Spinal cord (tissue), 10 donors: ENCODE measurements at places on chromosomes 2 and 18. TPM values are rescaled to one million over a fixed set of nuclear protein-coding genes. Genes with fewer than 3 reads are reported as not detected.

DNA sequence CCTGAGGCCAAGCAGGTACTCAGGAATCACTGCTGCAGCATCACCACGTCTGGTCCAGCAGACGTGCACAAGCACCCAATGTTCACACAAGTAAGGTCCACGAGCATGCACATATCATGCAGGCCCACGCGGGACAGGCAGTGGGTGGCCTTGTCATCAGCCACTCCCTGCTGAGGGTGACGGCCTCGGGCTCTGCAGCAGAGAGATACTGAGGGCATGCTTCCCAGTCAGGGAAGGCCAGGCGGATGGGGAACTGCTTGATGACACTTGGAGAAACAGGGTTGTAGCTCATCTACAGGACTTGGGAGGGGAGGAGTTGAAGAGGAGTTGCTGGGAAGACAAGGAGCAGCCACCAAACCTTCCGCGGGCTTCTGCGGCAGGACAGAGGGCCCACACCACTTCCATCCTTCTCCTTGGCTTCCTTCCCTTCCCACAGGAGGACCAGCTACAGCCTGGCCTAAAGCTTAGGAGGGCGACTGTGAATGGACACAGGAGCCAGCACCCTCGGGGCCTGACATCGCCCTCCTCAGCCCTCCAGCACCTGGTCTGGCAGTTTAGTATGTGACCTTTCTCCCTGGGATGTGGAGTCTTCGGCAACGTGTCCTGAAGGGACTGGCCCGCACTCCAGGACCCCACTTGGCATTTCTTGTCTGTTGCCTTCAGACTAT lies 15.2 kb downstream of the MFSD2B start:
- no peaks in the 10 kb centered on the region for H3K27me3 ChIP-seq

- no peak overlapping the region for H3K4me3 ChIP-seq
- no peak overlapping the region for H3K27ac ChIP-seq
- no peaks in the 10 kb centered on the region for H3K27me3 ChIP-seq
- no peaks in the 10 kb centered on the region for H3K4me1 ChIP-seq
- H3K36me3 ChIP-seq, result no peaks in the 10 kb centered on the region
Observed at GRCh38 chr2:68845043-68845442, 26.2 kb downstream of the BMP10 start.

- no peak for DNase-seq
- no peak overlapping the region for H3K4me3 ChIP-seq
- H3K4me1 ChIP-seq, result peaks cover 3% of the 10 kb centered on the region
- no peaks in the 10 kb centered on the region for H3K36me3 ChIP-seq
- H3K27me3 ChIP-seq, result no peaks in the 10 kb centered on the region
Observed at GRCh38 chr2:126858013-126858412, 40.7 kb upstream of the TEX51 start.

DNA sequence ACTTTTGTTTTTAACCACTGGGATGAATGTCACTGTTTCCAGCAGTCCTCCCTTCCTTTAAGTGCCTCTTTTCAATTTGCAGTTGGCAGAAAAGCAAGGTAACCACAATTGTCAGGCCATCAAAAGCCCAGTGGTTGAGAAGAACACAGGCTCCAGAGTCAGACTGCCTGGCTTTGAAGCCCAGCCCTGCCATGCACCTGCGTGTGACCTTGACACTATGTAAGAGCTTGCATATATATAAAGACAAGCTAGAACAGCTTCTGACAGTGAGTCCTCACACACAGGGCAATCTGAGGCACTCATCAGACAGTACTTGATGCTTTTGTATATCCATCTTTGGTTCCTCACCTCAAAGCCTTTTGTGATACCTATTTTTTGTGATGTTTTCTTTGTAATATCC lies 11.0 kb downstream of the CCBE1 start:
- H3K27ac ChIP-seq, result no peak overlapping the region
- no peak overlapping the region for H3K4me3 ChIP-seq

DNA sequence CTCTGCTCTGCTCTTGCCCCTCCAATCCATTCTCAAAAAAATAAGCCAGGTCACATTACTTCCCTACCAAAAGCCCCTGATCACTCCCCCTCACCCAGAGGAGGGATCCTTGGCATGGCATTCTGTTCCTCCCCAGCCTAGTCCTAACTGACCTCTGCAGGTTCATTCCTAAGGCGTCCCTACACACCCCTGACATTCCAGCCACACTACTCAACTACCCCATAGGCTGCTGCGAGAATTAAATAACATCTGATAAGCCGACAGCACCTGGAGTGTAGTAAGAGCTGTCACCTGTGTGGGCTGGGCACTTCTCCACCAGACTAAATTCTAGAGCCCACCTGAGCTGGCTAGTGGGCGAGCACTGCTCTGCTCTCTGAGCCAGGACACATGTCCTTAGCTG lies 44.7 kb upstream of the SLC1A4 start:
- H3K27me3 ChIP-seq, result peaks cover 2% of the 10 kb centered on the region
- no peaks in the 10 kb centered on the region for H3K36me3 ChIP-seq
- H3K4me3 ChIP-seq, result no peak overlapping the region
- DNase-seq, result no peak
- H3K27ac ChIP-seq, result no peak overlapping the region

GRCh38 chr2:27099334-27099955 lies 12.9 kb downstream of the KHK start:
- H3K4me1 ChIP-seq, result peaks cover 13% of the 10 kb centered on the region
- no peak overlapping the region for H3K27ac ChIP-seq
- no peaks in the 10 kb centered on the region for H3K27me3 ChIP-seq
- no peak for DNase-seq
- peaks cover 44% of the 10 kb centered on the region for H3K36me3 ChIP-seq

DNA sequence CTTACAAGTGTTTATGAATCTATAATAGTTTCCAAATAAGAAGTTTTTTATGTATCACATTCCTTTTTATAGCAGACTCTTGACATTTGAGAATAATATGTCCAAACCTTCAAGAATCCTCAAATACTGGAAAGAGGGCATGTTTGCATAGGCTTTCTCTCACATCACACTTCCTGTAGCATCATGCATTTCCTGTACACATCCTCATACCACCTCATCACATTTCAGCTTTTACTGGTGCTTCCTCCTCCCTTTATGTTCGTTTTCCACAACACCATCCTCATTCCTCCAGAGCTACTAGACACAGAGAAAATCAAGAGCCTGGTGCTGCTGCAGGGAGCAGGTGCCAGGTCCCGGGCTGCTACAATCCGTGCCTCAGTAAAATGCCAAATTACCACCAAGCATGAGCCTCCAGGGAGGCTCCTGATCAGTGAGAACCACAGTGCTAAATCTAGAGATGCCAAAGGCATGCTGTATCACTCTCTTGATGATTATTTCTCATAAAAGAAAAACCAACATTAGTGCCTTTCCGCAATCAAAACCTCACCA lies 137.7 kb upstream of the CYP1B1 start:
- no peaks in the 10 kb centered on the region for H3K27me3 ChIP-seq
- peaks cover 9% of the 10 kb centered on the region for H3K4me1 ChIP-seq
- H3K27ac ChIP-seq, result no peak overlapping the region
- DNase-seq, result no peak
- H3K36me3 ChIP-seq, result no peaks in the 10 kb centered on the region

GRCh38 chr2:6946722-6947121 lies 29.5 kb downstream of the RNF144A start:
- H3K36me3 ChIP-seq, result peaks cover 32% of the 10 kb centered on the region
- H3K4me1 ChIP-seq, result no peaks in the 10 kb centered on the region
- DNase-seq, result no peak
- H3K27me3 ChIP-seq, result no peaks in the 10 kb centered on the region
- no peak overlapping the region for H3K4me3 ChIP-seq

- no peaks in the 10 kb centered on the region for H3K27me3 ChIP-seq
- DNase-seq, result no peak
- H3K27ac ChIP-seq, result no peak overlapping the region
- H3K4me1 ChIP-seq, result no peaks in the 10 kb centered on the region
- H3K4me3 ChIP-seq, result no peak overlapping the region
Observed at GRCh38 chr2:98842136-98842535, 93.9 kb downstream of the CRACDL start.

DNA sequence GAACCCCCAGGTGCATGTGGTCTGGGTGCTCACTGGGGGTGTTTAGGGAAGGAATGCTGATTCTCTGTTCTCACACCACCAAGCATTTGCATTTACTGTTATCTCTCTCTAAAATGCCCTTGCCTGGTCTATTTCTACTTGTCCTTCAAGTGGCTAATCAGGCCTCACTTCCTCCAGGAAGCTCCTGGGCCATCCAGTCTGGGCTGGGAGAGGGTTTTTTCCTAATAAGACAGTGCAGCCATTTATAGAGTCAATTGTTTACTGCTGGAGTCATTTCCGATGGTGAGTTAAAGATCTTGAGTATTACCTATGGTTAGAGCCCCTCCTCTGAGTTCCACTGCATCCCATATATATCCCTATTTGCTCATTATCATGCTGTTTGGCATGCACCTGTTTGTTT lies 25.2 kb upstream of the ITGA6 start:
- no peaks in the 10 kb centered on the region for H3K36me3 ChIP-seq
- H3K27me3 ChIP-seq, result no peaks in the 10 kb centered on the region
- no peak for DNase-seq

DNA sequence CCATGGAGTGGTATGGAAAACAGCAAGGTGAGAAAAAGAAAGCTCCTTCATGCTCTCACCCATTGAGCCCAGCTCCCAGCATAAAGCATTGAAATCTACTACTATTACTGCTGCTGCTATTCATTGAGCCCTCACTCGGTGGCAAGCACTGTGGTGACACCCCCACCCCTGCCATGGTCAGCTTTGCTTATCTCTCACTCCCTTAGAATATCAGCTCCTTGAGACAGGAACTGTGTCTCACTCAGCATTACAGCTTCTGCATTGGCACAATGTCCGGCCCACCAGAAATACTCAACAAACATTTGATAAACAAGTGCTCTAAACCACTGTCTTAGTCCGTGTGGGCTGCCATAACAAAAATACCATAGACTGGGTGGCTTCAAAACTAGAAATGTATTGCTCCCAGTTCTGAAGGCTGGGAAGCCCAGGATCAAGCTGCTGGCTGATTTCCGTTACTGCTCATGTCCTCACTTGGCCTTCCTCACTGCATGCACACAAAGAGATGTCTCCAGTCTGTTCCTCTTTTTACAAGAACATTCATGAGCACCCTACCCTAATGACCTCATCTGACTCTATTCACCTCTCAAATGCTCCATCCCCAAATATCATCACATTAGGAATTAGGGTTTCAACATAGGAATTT lies 116.3 kb downstream of the ZBTB7C start:
- peaks cover 38% of the 10 kb centered on the region for H3K4me1 ChIP-seq
- DNase-seq, result no peak
- no peaks in the 10 kb centered on the region for H3K27me3 ChIP-seq
- no peak overlapping the region for H3K27ac ChIP-seq

GRCh38 chr18:79643054-79643984 lies 36.3 kb upstream of the CTDP1 start:
- no peak for DNase-seq
- no peak overlapping the region for H3K27ac ChIP-seq
- no peaks in the 10 kb centered on the region for H3K36me3 ChIP-seq
- peaks cover 24% of the 10 kb centered on the region for H3K4me1 ChIP-seq
- H3K4me3 ChIP-seq, result no peak overlapping the region
- H3K27me3 ChIP-seq, result peaks cover 23% of the 10 kb centered on the region

DNA sequence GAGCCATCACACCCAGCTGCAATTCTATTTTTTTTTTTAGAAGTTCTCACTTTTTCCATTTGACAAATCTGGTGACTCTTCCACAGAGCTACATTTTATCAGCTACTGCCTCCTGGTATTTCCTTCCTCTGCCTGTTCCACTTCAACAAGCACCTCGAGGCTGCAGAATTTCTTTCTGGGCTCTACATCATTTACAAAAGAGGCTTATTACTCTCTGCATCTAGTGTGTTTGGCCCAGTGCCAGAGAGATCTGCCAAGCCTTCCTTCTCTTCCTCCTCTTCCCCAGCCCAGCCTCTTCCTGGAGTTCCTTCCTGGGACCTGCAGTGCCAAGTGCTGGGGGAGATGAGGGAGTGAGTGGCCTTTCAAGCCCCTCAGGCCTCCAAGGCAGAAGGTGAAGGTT lies 119.6 kb upstream of the ITGA6 start:
- H3K27ac ChIP-seq, result no peak overlapping the region
- no peak overlapping the region for H3K4me3 ChIP-seq
- DNase-seq, result no peak
- H3K4me1 ChIP-seq, result peaks cover 15% of the 10 kb centered on the region
- H3K27me3 ChIP-seq, result no peaks in the 10 kb centered on the region

GRCh38 chr2:25582077-25582830 lies 91.1 kb downstream of the DTNB start:
- H3K27ac ChIP-seq, result no peak overlapping the region
- peaks cover 4% of the 10 kb centered on the region for H3K4me1 ChIP-seq
- no peaks in the 10 kb centered on the region for H3K27me3 ChIP-seq
- H3K4me3 ChIP-seq, result no peak overlapping the region
- DNase-seq, result no peak
- no peaks in the 10 kb centered on the region for H3K36me3 ChIP-seq

- H3K27me3 ChIP-seq, result no peaks in the 10 kb centered on the region
- H3K36me3 ChIP-seq, result peaks cover 6% of the 10 kb centered on the region
- H3K27ac ChIP-seq, result no peak overlapping the region
- no peaks in the 10 kb centered on the region for H3K4me1 ChIP-seq
Observed at GRCh38 chr2:32532341-32532740, 95.5 kb upstream of the TTC27 start.

PLCD4 gene
- total RNA-seq, result 9.0 TPM

SLC35G4 gene
- total RNA-seq, result not detected

NEURL3 gene
- 0.30 TPM for total RNA-seq

IL1RL1 gene
- total RNA-seq, result 1.1 TPM

UGT1A5 gene
- not detected for total RNA-seq

FAM110C gene
- 6.2 TPM for total RNA-seq
